ENCODE measurements at places on chromosomes 7 and 10.

DNA sequence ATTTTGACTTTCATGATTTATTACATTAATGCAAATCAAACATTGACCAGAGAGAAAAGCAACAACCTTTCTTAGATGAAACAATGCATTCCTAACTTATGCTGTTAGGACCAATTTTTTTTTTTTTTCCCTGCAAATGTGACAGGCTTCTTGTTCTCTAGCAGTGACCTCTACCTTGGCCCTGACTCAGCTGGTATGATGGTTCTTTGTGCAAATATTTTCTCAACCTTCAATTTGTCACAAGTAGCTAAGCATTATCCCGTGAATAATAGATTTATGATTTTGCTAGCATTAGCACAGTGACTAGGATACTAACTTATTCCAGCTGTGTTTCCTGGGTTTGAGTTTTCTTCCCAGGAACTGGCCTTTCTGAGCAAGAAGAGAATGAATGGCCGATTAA is 64.9 kb downstream of the PPP1R9A start:
- no peak for DNase-seq

GRCh38 chr10:28095791-28096378 is 97.0 kb upstream of the ODAD2 start:
- DNase-seq: no peak

DNA sequence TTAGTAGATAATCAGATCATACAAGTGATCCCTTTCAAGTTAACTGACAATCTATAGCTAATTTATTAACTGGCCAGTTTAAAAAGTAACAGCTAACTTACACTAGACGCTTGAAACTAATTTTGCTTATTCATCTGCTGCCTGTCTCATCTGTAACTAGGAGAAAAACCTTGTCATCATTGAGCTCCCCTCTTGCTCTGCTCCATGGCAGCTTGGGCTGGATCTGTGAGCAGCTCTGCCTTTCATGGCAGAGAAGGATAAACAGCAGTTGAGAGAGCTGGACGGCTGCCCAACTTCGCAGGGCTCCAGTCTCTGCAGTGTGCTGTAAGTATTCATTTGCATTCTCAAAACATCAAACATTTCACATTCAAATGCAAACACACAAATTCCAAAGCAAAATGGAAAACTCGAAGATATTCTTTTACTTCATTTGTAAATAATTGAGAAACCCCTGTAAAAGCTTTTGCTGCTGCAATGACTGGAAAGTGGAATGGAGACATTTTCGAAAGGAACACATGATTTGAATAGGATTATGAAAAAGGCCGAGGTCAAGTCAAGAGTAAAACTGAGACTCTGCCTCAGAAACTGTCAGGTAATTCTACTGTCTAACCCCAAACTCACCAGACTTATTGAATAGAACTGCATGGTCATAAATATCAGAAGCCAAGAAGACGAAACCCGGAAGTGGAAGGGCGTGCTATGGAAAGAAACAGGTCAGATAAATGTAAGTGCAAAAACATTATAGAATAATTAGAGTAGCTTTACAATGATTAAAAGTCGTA is 17.6 kb downstream of the SLC35B4 start:
- DNase-seq: peak; percentile 28

DNA sequence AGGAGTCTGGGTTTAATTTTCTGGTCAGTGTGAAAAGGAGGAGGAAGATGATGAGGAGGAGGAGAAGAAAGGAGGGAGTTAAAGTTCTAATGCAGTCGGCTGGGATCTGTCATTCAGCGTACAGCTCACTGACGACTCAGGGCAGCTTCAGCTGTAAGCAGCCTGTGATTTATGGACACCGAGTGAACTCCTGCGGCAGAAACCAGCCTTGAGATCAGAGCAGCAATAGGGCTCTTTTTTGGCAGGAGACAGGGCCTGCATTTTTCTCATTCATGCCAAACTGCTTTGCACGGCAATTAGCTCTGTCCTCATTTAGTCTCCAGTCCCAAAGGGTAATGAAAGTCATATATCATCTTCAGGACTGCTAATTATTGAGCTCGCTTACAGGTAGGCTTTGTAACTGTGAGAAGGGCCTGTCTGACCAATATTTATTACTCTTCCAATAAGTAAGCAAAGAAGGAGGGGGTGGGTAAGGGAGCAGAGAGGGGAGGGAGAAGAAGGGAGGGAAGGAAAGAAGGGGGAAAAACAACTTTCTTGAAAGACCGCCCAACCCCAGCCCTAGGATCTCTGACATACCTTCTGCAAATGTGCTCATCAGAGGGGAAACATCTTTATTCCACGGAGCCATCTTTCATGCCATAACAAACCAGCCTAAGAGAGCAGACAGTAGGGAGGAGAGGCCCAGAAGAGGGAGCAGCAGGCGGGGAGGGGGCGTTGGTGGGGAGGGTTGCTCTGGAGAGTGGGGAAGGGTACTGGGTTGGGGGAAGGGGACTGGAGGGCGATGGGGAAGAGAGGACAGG is 48.1 kb upstream of the COMTD1 start:
- no peak for DNase-seq

DNA sequence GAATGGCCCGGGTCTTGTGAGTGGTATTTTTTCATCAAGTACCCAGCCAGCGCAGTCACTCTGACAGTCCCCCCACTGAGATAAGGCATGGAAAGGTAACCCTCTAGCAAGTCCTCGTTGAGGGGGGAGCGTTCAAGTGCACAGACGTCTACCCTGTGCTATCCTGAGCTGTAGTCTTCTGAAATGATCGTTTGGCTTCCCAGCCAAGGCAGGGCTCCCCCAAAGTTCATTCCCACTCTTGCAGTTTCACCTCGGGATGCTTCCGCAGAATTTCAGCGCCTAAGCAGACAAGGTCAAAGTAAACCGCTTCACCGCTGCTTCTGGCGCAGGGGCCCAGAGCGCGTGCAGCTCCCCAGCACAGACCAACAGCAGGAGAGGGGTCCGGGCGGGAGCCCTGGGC is 1.8 kb downstream of the INSYN2A start:
- DNase-seq: no peak

DNA sequence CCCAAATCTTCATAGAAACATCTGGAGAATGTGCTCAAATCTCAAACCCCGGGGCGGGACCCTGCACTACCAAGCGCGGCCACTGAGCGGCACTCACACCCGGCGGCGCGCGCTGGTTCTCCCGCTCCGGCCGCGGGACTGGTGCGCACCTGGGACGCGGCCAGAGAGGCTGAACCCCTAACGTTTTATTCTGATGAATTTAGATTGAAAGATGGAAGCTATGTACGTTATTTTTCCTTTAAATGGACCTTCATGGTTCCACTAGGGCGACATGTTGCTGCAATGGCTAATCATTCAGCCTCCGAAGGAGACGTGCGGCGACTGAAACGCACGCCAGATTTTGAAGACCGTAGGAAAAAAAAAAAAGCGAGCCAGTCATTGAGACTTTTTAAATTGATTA is 107.0 kb upstream of the INSIG1 start:
- no peak for DNase-seq

DNA sequence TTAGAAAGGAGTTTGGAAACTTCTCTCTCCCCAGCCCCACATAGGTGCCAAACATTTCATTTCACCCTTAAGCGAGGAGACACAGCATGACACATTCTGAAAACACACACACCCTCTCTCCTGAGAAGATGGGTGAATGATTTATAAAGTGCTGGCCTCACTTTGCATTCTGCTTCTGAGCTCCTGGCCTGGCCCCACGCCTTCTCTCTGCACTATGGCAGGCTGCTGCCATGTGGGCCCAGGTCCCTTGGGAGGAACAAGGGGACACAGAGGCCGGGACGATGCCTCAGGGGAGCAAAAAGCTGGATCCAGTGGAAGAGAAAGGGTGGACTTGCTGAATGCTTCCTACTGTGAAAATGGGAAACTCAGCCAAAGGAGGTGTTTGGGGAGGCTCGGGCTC is 56.0 kb downstream of the CPXM2 start:
- no peak for DNase-seq

DNA sequence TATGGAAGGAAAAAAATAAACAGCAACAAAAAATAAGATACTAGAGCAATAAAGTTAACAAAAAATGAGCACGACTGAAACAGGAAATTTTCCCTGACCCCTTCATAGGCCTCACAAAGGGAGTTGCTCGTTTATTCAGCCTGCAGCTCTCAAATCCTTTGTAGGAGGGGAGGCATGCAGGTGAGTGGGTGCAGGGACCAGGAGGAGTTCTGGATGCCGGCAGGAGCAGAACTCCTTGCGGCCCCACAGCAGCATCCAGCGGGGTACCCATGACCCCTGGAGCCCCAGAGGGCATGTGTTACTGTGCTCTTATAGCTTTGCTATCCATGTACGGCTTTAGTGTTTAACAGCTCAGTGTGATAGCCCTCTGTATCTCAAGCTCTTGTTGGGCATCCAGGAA is 5.8 kb downstream of the TAS2R39 start:
- DNase-seq: no peak

DNA sequence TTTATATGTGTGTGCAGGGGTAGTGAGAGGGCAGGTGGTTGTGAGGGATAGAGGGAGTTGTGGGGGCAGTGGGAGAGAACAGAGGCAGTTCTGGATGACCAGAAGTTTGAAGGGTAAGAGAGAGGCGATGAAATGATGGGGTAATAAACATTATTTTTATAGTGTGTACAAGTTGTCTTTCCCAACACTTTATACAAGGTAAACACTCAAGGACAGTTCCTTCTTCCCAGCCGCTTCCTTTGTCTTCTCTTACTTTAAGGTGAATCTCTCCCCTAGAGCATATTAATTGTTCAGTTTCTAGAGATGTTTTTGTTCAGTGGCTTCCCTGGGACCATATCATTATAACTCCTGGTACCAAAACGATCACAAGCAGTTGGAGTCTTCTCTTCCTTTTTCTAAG is 475.8 kb downstream of the PLXNA4 start:
- DNase-seq: no peak
